Naive thymus-derived CD4-positive, alpha-beta T cell (primary cell): ENCODE measurements at places on chromosomes 13 and 19.

- DNase-seq: no peak
- no peaks in the 10 kb centered on the region for H3K36me3 ChIP-seq
- no peak overlapping the region for H3K27ac ChIP-seq
- H3K4me3 ChIP-seq: no peak overlapping the region
- no peaks in the 10 kb centered on the region for H3K4me1 ChIP-seq
These were observed 10.3 kb upstream of the KLK3 start for GRCh38 chr19:50844296-50844935.

DNA sequence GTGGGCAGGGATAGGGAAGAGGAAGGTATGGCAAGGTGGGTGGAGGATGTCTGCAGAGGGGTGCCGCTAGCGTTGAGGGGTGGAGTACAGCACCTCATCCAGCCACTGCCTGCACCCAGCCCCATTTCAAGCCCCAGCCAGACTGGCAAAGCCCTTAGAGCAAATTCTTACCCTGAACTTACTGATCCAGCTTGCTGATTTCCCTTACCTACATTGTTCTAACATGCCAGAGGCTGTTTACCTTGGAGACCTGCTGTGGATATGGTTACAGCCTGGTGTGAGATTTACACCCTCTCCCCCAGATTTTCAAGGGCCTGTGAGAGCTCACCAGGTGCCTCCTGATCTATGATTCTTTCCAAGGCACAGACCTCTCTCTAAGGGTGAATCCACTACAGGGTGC, 86.0 kb downstream of the ZNF726 start:
- DNase-seq: no peak
- no peak overlapping the region for H3K27ac ChIP-seq
- H3K4me3 ChIP-seq: no peak overlapping the region
- no peaks in the 10 kb centered on the region for H3K27me3 ChIP-seq

- H3K27ac ChIP-seq: no peak overlapping the region
- H3K4me1 ChIP-seq: peaks cover 10% of the 10 kb centered on the region
- H3K36me3 ChIP-seq: no peaks in the 10 kb centered on the region
- no peak overlapping the region for H3K4me3 ChIP-seq
- DNase-seq: no peak
These were observed 37.1 kb downstream of the ANKRD10 start for GRCh38 chr13:110877737-110878258.

DNA sequence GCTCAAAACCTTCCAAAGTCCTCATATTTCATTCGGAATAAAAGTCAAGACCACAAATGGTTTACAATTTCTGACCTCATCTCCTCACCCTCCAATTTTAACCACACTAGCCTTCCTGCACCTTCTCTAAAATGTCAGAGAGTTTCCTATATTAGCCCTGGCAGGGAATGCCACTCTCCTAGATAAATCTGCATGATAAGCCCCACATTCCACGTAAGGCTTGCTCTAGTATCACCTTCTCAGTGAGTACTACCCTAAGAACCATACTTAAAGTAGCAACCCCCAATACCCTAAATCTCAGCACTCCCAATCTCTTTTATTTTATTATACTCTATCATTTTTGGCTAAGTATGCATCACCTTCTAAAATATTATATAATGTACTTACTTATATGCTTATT, 100.5 kb upstream of the SLITRK5 start:
- H3K36me3 ChIP-seq: no peaks in the 10 kb centered on the region
- H3K27me3 ChIP-seq: no peaks in the 10 kb centered on the region
- H3K4me1 ChIP-seq: no peaks in the 10 kb centered on the region
- DNase-seq: no peak

GRCh38 chr13:35468195-35468594, 8.3 kb downstream of the MAB21L1 start:
- H3K4me1 ChIP-seq: no peaks in the 10 kb centered on the region
- H3K36me3 ChIP-seq: no peaks in the 10 kb centered on the region
- H3K27ac ChIP-seq: no peak overlapping the region
- H3K27me3 ChIP-seq: no peaks in the 10 kb centered on the region
- no peak for DNase-seq

DNA sequence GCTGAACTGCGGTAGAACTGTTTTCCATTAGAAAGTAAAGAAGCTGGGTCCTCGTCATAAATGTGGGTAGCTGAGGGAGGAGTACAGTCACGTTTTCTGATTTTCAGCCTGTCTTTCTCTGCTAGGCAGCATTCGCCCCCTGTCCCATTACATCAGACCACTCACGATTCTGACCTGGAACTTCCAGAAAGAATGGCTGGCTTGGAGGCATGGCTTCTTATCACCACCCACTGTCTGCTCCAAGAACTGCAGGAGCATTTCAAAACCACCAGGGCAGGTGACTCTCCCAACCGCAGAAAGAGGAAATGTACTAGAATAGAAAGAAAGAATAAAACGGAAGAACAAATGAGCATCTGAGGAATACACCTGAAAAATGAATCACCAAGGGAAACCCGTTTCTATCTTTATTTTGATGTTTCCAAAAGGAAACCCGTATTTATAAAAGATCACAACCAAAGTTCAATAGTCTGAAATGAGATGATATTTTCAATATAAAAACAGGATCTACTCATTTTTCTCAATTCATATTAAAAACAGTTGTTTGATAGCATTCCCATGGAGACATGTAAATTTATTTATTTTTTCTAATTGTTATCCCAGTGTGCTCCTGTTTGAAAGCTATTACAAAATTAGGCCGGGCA, 22.1 kb upstream of the POMP start:
- H3K36me3 ChIP-seq: no peaks in the 10 kb centered on the region
- DNase-seq: no peak
- no peak overlapping the region for H3K27ac ChIP-seq
- no peak overlapping the region for H3K4me3 ChIP-seq

- DNase-seq: no peak
- no peaks in the 10 kb centered on the region for H3K4me1 ChIP-seq
- no peak overlapping the region for H3K27ac ChIP-seq
- H3K4me3 ChIP-seq: no peak overlapping the region
- no peaks in the 10 kb centered on the region for H3K27me3 ChIP-seq
These were observed 472.8 kb downstream of the OLFM4 start for GRCh38 chr13:53501387-53501786.

- no peak overlapping the region for H3K27ac ChIP-seq
- no peak for DNase-seq
- no peaks in the 10 kb centered on the region for H3K4me1 ChIP-seq
These were observed 44.7 kb downstream of the THSD1 start for GRCh38 chr13:52361225-52361624.

DNA sequence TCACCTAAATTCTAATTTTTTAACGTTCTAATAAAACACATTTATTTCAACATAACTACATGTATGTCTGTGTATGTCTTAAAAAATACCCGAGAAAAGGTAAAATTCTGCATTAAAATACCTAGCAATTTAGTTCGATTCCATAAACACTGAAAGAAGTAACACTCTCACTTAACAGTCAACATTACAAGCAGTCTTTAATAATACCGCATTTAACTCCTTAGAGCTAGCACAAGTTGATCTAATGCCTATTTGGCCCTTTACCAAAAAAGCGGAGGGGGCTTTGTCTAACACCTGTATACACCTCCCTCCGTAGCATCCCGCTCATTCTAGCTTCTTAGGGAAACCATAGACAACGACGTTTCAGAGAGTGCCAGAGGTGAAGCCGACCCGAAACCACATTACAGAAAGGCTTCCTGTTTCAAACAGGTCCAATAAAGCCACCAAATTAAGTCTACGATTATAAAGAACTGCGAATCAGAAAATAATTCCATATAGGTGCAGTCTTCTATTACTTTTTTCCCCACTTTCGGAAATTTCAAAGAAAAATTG, 1.2 kb downstream of the SPART start:
- no peaks in the 10 kb centered on the region for H3K27me3 ChIP-seq
- DNase-seq: no peak
- H3K4me1 ChIP-seq: peaks cover 14% of the 10 kb centered on the region
- H3K4me3 ChIP-seq: peak overlapping the region; percentile 89

GRCh38 chr19:51740356-51740755, 11.3 kb downstream of the FPR1 start:
- no peaks in the 10 kb centered on the region for H3K36me3 ChIP-seq
- no peak for DNase-seq
- H3K27me3 ChIP-seq: no peaks in the 10 kb centered on the region
- H3K27ac ChIP-seq: no peak overlapping the region
- no peaks in the 10 kb centered on the region for H3K4me1 ChIP-seq

DNA sequence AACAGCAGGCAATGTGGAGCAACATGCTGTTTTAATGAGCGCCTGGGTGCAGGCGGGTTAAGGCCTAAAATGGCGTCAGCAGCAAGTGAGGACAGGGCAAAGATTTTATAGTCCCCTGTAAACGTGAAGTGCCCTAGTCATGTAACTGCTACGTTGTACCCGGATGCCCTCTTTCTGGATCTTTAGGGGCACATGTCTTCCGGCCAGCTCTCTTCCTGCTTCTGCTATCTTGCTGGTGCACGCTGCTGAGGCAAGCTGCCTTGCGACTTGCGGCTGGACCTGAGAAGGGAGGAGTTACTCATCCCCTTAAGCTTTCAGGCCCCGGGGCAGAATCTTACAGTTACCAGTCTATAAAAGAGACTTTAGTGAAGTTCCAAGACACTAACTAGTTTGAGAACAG, 303.6 kb upstream of the DACH1 start:
- H3K4me3 ChIP-seq: no peak overlapping the region
- DNase-seq: no peak
- no peaks in the 10 kb centered on the region for H3K36me3 ChIP-seq
- H3K4me1 ChIP-seq: no peaks in the 10 kb centered on the region
- no peaks in the 10 kb centered on the region for H3K27me3 ChIP-seq

DNA sequence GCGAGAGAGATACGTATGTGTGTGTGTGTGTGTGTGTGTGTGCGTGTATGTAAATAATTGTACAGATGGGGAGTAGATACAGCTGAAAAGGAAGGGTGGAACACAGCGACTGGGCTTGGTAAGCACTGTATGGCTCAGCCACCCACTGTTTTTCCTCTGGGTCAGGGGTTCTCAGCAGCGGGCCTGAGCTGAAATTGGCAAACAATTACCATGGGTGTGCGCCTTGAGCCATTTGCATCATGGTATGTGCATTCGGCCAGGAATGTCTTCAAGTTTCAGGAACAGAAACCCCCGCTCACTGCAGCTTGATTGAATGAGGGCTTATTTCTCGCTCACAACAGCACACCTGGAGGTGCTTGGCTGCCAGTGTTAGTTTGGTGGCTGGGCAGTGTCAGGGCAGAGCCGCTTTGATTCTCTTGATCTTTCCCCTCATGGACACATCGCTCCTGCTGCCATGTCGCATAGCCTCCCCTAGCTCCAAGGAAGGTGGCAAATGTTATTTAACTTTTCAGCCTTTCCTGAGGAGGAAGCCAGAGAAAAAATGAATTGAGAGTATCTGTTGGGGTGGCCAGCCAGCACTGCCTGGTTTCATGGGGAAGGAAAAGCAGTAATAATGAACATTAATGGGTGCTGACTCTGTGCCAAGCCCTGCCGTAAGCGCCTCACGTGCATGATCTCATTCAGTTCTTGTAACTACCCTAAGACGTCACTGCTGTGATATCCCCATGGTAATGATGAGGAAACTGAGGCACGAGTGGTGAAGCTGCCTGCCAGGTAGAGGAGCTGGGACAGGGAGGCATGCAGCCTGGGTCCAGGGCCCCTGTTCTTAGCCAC, 126.9 kb downstream of the SIPA1L3 start:
- no peaks in the 10 kb centered on the region for H3K36me3 ChIP-seq
- no peak for DNase-seq

GRCh38 chr13:22690756-22691155, 490.0 kb upstream of the SGCG start:
- no peak overlapping the region for H3K27ac ChIP-seq
- no peak for DNase-seq
- H3K4me3 ChIP-seq: no peak overlapping the region
- no peaks in the 10 kb centered on the region for H3K4me1 ChIP-seq
- no peaks in the 10 kb centered on the region for H3K27me3 ChIP-seq

DNA sequence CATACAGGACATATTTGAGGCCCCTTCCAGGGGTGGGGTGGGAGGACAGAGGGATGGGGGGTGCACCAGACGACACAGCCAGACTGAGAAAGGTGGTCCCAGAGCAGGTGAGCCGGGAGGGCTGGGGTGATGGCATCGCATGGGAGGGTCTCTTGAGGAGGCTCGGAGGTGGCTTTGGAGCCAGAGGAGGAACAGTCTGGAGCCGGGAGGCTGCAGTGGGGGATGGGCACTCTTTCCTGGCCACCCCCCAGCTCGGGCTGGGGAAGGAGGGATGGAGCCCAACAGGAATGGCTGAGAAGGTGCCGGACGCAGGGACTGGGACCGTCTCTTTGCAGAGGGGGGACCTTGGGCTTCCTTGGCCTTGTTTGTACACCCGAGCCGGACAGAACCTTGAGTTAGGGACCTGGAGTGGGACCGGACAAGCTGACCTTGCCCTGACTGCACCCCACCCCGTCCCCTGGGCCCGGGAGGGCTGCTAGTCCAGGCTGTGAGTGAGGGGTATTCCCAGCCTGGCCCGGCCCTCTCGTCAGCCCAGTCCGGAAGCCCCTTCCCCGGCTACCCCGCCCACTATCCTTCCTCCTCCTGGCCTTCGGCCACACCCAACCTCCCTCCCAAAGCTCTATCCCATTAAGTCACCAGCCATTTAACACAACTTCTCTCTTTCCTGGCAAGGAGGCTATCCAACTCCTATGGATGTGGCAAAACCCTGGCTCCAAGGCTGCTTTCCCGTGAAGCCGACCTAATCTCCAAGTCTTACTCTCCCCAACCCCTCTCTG, 816 bp upstream of the TBXA2R start:
- DNase-seq: no peak
- no peaks in the 10 kb centered on the region for H3K27me3 ChIP-seq
- no peaks in the 10 kb centered on the region for H3K36me3 ChIP-seq
- no peak overlapping the region for H3K4me3 ChIP-seq

- no peak for DNase-seq
- no peaks in the 10 kb centered on the region for H3K27me3 ChIP-seq
- no peak overlapping the region for H3K4me3 ChIP-seq
- H3K27ac ChIP-seq: no peak overlapping the region
- no peaks in the 10 kb centered on the region for H3K4me1 ChIP-seq
- no peaks in the 10 kb centered on the region for H3K36me3 ChIP-seq
These were observed 451.5 kb downstream of the PCDH17 start for GRCh38 chr13:58083064-58083463.

DNA sequence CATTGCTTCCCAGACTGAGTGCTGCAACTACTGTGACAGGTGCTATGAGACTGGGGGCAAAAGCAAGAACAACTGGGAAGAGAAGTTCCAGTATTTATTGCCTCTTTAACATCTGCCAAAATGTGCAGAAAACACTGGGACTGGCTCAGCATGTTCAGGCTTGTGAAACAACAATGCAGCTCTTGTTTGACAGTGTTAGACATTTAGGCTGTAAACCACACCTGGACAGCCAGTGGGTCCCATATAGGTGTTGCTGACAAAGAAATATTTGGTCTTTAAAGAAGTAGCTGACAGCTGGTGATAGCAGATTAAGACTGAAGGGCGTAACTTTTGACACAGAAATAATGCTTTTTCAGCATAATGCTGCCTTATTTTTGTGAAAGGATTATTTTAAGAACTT, 88.1 kb downstream of the STOML3 start:
- H3K27ac ChIP-seq: no peak overlapping the region
- DNase-seq: no peak
- H3K4me3 ChIP-seq: no peak overlapping the region
- H3K4me1 ChIP-seq: no peaks in the 10 kb centered on the region
- H3K27me3 ChIP-seq: no peaks in the 10 kb centered on the region
- no peaks in the 10 kb centered on the region for H3K36me3 ChIP-seq

- H3K27ac ChIP-seq: peak overlapping the region; percentile 97
- H3K4me3 ChIP-seq: peak overlapping the region; percentile 86
- H3K27me3 ChIP-seq: no peaks in the 10 kb centered on the region
- H3K36me3 ChIP-seq: no peaks in the 10 kb centered on the region
- peaks cover 12% of the 10 kb centered on the region for H3K4me1 ChIP-seq
- no peak for DNase-seq
These were observed 1.2 kb downstream of the LONP1 start for GRCh38 chr19:5718579-5719273.

GRCh38 chr19:20840371-20840770, 64.3 kb downstream of the ZNF66 start:
- no peaks in the 10 kb centered on the region for H3K4me1 ChIP-seq
- H3K27ac ChIP-seq: no peak overlapping the region
- no peak for DNase-seq
- no peaks in the 10 kb centered on the region for H3K36me3 ChIP-seq
